Vagina (tissue), 2 donors: ENCODE measurements at places on chromosomes 4 and X. TPM values are rescaled to one million over a fixed set of nuclear protein-coding genes. Genes with fewer than 3 reads are reported as not detected.

DNA sequence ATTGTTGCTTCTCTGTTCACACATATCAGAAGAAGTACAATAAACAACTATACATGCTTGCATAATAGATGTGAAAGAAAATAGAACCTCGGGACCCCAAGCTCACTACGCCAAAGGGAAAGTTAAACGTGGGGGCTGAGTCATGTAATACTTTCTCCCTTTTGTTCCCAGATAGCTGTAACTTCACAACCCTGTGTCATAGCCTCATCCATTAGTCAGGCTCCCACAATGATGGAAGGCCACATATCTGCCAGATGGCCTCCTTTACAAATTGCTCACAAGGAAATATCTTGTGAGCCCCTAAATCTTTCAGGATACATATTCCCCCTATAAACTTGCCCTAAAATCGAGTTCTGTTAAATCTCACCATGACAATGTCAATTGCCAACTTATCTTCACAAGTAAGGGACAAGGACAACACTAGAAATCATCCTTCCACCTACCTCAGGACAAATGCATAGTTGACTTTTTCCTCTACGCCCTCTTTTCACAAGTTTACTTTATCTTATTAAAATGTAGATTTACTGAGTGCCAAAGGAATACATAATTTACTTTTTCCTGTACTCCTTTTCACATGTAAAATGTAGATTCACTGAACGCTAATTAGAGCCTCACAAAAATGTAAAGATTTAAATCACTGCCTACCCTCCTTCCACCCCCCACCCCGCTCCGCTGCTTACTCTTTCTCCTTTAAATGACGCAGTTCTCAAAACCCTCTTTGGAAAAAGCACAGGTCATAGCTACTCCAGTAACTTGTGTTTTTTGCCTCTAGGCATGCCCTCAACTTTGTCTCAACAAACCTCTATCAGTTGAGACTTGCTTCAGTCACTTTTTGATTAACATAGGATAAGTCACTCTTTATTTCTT lies 477.1 kb downstream of the DTHD1 start:
- no peaks in the 10 kb centered on the region for H3K36me3 ChIP-seq
- no peaks in the 10 kb centered on the region for H3K4me1 ChIP-seq
- H3K27me3 ChIP-seq, result no peaks in the 10 kb centered on the region
- H3K27ac ChIP-seq, result no peak overlapping the region
- no peak overlapping the region for H3K4me3 ChIP-seq

DNA sequence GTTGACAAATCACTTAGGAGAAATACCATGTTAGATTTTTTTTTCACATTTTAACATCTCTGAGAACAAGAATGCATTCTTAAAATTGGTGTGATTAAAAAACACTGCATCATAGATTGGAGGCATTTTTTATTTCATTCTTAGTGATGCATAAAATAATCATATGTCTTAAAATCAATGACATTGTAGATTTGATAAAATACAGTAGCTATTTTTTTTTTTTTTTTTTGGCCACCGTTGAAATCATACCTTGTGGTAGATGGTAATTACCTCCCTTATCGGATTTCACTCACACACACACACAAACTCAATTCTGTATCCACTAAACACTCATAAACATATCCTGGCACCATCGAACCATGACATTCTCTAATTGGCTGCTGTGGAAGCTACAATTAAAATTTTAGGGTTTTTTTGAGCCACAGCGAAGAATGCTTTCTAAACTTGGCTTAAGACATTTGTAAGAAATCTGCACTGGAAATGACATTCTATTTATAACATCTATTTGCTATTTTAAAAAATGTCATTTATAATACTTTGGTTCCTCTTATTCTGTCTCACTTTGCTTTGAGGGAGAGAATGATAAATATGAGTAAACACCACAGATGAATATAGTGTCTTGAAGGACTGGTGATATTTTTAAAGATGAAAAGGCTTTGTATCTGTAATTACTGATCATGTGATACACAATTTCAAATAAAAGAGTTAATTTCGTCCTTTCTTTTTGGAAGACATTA lies 60.1 kb downstream of the CCSER1 start:
- H3K27me3 ChIP-seq, result no peaks in the 10 kb centered on the region
- H3K27ac ChIP-seq, result no peak overlapping the region
- H3K4me3 ChIP-seq, result no peak overlapping the region
- no peak for DNase-seq
- no peaks in the 10 kb centered on the region for H3K4me1 ChIP-seq

DNA sequence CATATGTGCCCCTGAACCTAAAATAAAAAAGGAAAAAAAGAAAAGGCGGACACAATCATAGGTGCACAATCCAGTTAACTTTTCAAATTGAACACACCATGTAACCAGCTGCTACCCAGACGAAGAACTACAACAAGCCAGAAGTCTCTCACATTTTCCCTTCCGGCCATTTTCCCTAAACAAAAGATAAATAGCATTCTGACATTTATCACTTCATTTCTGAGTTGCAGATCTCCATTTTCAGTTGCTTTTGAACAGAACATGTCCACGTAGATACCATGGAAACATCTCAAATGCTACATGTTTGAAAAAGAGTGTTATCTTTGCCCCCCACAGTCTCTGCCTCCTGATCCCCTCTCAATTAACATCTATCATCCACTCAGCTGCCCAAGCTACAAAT lies 29.2 kb upstream of the CABS1 start:
- no peak overlapping the region for H3K27ac ChIP-seq
- no peak overlapping the region for H3K4me3 ChIP-seq
- no peaks in the 10 kb centered on the region for H3K27me3 ChIP-seq
- H3K36me3 ChIP-seq, result no peaks in the 10 kb centered on the region

DNA sequence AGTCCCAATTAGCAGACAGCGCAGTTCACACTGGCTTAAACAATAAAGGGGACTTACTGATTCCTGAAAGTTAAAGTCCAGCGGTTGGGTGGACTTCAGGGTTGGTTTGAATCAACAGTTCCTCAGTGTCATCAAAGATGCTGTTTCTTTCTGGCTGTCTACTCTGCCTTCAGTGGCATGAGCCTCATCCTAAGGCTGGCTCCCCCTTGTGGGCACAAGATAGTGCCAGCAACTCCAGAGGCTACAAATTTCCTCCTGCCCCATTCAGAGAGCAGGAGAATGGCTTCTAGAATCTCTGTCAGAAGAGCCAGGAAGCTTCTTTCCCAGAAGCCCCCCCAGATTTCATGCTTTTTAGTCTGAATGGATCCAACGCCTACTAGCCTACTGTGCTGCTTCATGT lies 82.4 kb upstream of the MTM1 start:
- no peaks in the 10 kb centered on the region for H3K27me3 ChIP-seq
- H3K4me1 ChIP-seq, result peaks cover 7% of the 10 kb centered on the region
- no peak for DNase-seq
- no peak overlapping the region for H3K27ac ChIP-seq
- no peak overlapping the region for H3K4me3 ChIP-seq
- H3K36me3 ChIP-seq, result no peaks in the 10 kb centered on the region

Gene GNRHR
- not detected for total RNA-seq

Gene KIF4A
- 2.2 TPM for total RNA-seq

Gene PITX2
- 6.6 TPM for total RNA-seq

Gene AMTN
- total RNA-seq, result not detected

Gene SYTL4
- total RNA-seq, result 21.9 TPM
